ENCODE measurements at places on chromosomes 3 and 15.

GRCh38 chr3:18282507-18282906, 142.6 kb downstream of the SATB1 start:
- DNase-seq, result no peak

- DNase-seq, result no peak
These were observed 19.3 kb upstream of the NRROS start for GRCh38 chr3:196620161-196620604.

GRCh38 chr3:170259907-170260306, 37.7 kb downstream of the PRKCI start:
- no peak for DNase-seq

DNA sequence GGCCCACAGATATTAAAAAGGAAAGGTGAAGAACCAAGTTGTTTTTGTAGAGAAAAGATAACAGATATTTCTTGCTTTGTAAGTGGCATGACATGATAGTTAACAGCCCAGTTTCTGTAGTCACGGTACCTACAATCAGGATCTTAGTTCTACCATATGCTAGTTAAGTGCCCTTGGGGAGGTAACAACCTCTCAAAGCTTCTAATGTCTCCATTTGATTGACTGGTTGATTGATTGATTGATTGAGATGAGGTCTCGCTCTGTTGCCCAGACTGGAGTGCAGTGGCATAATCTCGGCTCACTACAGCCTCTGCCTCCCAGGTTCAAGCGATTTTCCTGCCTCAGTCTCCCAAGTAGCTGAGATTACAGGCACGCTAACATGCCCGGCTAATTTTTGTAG, 28.5 kb downstream of the SENP5 start:
- DNase-seq, result no peak

- no peak for DNase-seq
These were observed 64.5 kb downstream of the CHST2 start for GRCh38 chr3:143184099-143184498.

GRCh38 chr3:159929171-159930141, 59.2 kb upstream of the IL12A start:
- DNase-seq, result no peak

DNA sequence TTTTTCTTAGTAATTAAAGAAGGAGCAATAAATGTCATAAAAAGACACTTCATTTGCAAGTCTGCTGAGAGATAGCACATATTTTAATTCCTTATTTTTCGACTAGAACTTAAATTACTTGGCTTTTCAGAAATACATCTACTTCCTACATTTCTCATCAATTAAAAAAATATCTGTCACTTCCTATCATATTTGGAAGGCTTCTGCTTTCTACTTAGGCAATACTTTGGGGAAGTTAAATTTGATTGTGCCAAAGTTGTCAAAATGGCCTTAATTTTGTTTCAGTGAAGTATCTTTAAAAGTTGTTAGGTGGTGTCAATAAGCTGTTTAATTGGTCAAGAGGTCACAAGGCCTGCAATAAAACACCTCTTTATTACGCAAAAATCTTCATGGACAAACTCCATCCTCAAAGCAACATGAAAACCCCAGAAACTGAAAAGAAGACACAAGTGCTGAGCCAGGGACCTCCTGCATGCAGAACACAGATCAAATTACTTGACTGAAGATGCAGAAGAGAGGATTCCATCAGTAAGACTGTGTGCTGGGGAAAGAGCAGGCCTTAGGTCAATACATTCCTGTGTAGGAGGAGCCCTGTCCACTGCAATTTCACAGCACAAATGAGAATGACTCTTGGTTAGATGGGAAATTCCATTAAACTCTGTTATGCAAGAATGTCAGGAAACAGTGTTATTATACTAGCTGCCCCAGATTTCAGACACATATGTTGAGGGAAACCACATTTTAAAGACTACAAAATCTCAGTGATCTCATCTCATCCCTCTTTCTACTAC, 48.0 kb upstream of the FSTL1 start:
- no peak for DNase-seq

DNA sequence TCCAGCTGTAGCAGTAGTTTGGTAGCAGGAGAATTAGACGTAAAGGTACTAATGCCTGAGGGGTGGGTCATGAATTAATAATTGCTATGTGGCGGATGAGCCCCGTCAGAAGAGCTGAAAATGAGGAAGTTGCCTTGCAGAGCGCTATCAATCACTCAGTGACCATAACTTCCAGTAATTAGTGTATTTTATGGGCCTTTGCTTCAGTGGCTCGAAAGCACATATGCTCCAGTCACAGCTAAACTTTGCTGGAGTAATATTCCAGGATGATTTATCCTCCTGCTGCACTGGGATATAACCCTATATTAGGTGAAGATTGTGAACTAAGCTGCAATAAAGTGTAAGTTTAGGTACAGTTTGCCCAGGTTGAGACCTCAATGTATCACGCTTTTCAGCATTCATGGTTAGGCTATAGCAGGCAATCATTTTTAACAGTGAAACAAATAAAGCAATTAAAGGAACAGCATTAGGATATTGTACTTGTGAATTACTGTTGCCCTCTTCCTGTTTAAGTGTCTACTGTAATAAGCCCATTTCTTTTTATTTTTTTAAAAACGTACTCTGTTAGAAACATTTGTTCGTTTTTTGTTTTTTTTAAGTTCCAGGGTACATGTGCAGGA, 104.6 kb upstream of the SKOR1 start:
- no peak for DNase-seq

- no peak for DNase-seq
These were observed 69.0 kb downstream of the TIGIT start for GRCh38 chr3:114362815-114363214.
